ENCODE measurements at places on chromosomes 5 and 9.

GRCh38 chr9:2726650-2727340 is 9.5 kb downstream of the KCNV2 start:
- DNase-seq = no peak

DNA sequence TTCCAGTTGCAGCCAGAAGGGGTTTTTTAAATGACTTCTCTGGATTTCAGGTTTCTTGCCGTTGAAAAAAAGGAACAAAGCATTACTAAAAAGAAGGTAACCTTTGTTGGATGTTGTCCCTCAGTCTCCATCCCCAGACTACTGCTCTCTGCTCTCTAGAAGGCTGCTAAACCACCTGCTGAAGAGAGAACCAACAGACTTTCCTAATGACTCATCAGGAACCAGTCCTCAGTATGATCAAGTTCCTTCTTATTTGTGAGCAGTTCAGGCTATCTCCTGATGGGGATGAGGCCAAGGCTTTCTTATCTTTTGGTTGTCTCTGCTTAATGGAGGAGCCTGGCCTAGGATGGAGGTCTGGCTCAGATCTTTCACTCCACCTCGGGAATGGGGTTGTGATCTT is 4.1 kb downstream of the KIF4B start:
- DNase-seq = no peak

GRCh38 chr5:151214614-151215545 is 9.0 kb downstream of the CCDC69 start:
- no peak for DNase-seq

DNA sequence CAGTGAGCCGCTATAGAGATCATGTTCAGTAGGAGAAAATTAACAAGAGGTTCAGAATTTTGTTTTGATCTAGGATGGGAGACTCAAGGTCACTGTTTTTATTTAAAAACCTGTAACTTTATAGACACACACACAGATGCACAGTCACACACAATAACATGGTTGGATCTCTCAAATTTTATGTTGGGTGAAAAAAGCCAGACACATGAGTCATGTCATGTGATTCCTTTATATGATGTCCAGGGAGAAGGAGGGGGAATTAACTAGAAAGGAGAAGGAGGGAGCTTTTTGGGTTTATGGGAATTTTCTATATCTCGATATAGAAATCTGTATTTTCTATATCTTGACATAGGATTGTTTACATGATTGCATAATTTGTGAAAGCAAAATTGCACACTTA is 17.1 kb downstream of the C6 start:
- DNase-seq = no peak

- no peak for DNase-seq
Measured at GRCh38 chr9:130197888-130198287, 25.7 kb downstream of the NCS1 start.

DNA sequence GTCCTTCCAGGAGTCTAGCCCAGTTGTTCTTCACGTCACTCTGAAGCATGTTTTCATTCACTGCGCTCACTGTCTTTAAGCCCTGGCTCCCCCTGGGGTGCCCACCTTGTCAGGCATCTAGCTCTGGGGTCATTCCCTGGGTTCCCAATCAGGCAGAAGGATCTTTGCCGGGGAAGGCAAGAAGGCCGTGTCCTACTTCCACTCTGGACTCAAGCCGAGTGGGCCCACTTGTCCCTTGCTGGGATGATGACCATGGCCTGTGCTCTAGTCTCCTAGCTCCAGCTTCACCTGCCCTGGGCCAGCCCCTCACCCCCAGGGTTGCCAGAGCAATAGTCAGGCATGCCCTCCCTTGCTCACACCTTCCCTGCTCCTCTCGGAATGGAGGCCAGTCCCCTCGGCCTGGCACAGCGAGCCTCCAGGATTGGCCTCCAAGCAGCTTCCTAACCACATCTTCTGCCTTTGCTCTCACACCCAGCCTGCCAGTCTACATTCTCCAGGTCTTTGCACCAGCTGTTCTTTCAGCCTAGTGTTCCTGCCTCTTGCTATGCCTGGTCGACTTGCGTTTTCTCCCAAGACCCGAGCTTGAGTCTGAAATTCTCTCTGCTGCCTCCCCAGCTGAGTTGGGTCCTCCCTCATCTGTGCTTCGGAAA is 32.2 kb upstream of the PSD2 start:
- no peak for DNase-seq

DNA sequence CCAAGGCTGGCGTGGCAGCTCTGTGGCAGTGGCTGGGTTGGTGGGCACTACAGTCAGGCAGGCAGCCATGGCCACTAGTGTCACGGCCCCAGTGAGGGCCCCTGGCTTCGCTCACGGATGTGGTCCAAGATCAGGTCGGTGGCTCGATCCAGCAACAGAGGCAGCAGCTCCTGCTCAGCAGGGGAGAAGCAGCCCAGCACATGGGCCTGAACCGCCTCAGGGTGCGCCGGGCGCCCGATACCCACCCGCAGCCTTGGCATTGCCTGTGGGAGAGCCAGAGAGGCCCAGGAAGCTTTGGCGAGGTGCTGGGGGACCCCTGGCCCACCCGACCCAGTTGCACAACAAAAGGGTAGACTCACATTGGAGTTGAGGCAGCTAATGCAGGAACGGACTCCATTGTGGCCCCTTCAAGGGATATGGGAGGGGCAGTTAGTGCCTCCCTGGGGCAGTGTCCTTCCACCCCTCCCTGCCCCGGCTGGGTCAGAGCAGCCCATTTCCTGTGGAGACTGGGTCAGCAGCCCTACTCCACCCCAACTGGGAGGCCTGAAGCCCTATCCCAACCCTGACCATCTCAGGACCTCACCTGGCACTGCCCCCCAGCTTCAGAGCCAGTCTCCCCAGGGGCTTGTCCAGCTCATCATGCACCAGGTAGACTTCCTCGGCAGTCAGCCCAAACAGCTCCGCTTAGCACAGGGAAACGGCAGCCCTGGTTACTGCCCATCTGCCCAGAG is 1.3 kb downstream of the PTRH1 start:
- DNase-seq = no peak

GRCh38 chr9:135297456-135298075 is 182.0 kb upstream of the PPP1R26 start:
- no peak for DNase-seq

DNA sequence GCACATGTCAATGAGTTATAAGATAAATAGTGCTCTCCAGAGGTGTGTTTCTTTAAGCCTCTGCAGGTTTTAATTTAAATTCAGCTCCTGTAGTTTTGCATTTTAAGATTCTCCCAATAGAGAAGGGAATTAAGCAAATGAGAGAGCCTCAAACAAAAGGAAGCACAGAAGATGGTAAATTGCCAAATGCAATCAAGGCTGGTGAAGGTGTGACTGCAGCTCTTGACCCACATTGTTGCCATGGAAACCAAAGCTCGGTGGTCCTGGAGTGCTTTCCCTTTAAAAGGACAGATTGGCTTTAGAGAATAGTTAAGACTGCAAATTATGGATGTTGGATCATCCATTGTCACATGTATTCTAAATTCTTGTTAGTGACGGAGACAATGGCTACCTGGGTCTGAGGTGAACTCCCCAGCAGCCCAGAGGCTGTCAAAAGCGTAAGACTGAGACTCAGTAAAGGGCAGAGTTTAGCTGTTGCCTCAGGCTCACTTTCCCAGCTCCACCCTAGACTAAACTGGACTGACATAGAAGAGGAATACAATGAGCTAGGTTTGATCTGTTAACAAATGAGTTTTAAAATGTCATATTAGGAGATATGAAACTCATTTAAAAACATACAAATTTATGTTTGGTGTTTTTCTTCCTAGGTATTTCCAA is 12.3 kb downstream of the GAPT start:
- no peak for DNase-seq

DNA sequence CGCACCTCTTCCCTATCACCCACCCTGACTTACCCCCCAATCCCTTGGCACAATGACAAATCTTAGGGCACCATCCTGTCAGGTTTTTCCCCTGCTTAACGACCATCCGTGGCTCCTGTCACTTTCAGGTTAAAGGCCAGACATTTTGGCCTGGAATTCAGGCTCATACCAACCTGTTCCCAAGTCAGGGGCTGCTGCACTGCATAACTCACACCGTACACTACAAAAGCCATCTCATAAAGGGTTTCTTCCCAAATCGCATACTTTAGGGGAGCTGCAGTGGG is 7.5 kb upstream of the AKNA start:
- no peak for DNase-seq

- no peak for DNase-seq
Measured at GRCh38 chr5:22329683-22330082, 523.5 kb downstream of the CDH12 start.

DNA sequence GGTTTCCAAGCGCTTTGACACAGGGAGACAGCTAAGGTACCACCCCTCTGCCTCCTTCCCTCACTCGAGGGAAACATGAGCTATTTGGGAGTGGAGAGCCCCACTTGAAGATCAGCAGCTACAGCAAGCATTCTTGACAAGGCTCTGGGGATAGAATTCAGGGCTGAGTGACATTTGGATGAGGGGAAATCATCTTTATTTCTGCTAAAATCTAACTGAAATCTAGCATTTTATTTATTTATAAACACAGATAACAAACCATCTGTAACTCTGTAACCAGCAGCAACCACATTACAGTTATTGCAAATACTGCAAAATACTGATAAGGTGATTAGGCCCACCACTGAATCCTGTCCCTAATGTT is 22.4 kb downstream of the RNF130 start:
- no peak for DNase-seq

DNA sequence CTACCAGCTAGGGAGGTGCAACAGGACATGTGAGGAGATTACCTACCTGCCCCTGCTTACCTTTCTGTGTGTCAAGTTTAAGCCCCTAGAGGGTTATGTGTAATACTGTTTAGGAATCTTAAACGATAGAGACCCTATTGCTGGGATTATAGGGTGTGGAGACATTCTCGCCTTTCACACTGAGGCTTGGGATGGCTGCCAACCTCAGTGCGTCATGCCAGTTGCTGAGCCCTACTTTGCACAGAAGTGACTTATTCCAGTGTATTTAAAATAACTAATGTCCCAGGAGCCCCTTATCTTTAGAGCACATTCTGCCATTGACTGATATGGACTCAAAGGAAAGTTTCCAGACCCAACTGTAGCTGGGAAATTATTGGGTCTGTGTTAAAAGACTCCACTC is 76.6 kb upstream of the XPA start:
- DNase-seq = no peak

DNA sequence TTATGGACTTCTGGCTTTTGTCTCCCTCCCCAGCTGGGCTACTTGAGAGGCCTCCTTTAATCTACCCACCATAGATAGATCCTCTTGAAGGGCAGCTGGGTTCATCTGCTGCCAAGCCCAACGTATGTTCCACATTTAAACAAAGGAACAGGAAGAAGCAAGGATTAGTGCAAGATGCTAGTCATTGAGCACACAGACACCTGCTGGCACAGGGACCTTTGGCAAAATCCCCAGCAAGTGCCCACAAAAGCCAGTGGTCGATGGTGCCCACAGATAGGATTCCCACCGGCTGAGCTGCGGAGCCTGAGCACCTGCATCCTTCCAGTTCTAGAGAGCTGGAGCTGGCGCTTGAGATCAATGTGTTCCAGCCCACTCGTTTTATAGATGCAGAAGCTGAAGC is 57.7 kb upstream of the SHB start:
- peak; percentile 62 for DNase-seq

GRCh38 chr9:26292943-26293342 is 599.7 kb downstream of the CAAP1 start:
- DNase-seq = no peak

- DNase-seq = no peak
Measured at GRCh38 chr5:59791617-59792016, 101.9 kb downstream of the PDE4D start.

All from NCI-H1105 (cell line).